Upper lobe of right lung (tissue), 1 donor: ENCODE measurements at places on chromosomes 11 and 22. TPM values are rescaled to one million over a fixed set of nuclear protein-coding genes. Genes with fewer than 3 reads are reported as not detected.

The NXPE2 gene
- not detected for total RNA-seq

The PYGM gene
- total RNA-seq = 2.0 TPM

The ARHGAP32 gene
- total RNA-seq = 25.7 TPM

The LIF gene
- total RNA-seq = 6.9 TPM

The IL17REL gene
- not detected for total RNA-seq

The MRPL49 gene
- 53.7 TPM for total RNA-seq

The MYBPC3 gene
- total RNA-seq = 0.96 TPM

The POLD4 gene
- 69.3 TPM for total RNA-seq

The OR5A1 gene
- total RNA-seq = not detected

The TTC38 gene
- 26.3 TPM for total RNA-seq

The CASP1 gene
- total RNA-seq = 106 TPM

The PTGDR2 gene
- 1.8 TPM for total RNA-seq

The SCUBE2 gene
- total RNA-seq = 9.9 TPM

The KCNK4 gene
- total RNA-seq = not detected

The TMEM191B gene
- total RNA-seq = 2.1 TPM

The ACR gene
- total RNA-seq = 4.5 TPM

The DLG2 gene
- 9.7 TPM for total RNA-seq

The OR6X1 gene
- not detected for total RNA-seq

The DDIAS gene
- total RNA-seq = 3.8 TPM

The CHEK2 gene
- 9.2 TPM for total RNA-seq

The OR1S2 gene
- total RNA-seq = not detected

The GTSE1 gene
- 0.43 TPM for total RNA-seq

The RAG2 gene
- total RNA-seq = not detected

The SOX10 gene
- not detected for total RNA-seq

The GAS2L1 gene
- total RNA-seq = 27.2 TPM

The TXNRD2 gene
- 40.7 TPM for total RNA-seq

The OSM gene
- total RNA-seq = 1.6 TPM

The SLC43A3 gene
- total RNA-seq = 117 TPM

The TTLL12 gene
- total RNA-seq = 20.5 TPM

The SLC22A8 gene
- not detected for total RNA-seq

The SLC6A5 gene
- not detected for total RNA-seq

The NRXN2 gene
- total RNA-seq = 0.72 TPM

The SNAP29 gene
- total RNA-seq = 24.3 TPM

The CNTF gene
- total RNA-seq = 1.2 TPM

The RIBC2 gene
- total RNA-seq = not detected

The UBQLNL gene
- total RNA-seq = 0.72 TPM

The EED gene
- 21.3 TPM for total RNA-seq

The FUT4 gene
- total RNA-seq = 6.0 TPM

The TBX1 gene
- total RNA-seq = 15.4 TPM

The SLC16A8 gene
- not detected for total RNA-seq

The HNRNPUL2 gene
- 43.1 TPM for total RNA-seq

The BCO2 gene
- total RNA-seq = 7.7 TPM

The SYCE3 gene
- not detected for total RNA-seq

The CHST1 gene
- 4.9 TPM for total RNA-seq

The IL18 gene
- 49.9 TPM for total RNA-seq

The RPL27A gene
- total RNA-seq = 835 TPM

The FAM227A gene
- 0.98 TPM for total RNA-seq

The MPEG1 gene
- total RNA-seq = 34.1 TPM

The CABP4 gene
- total RNA-seq = 3.2 TPM

The FOXRED2 gene
- 15.3 TPM for total RNA-seq

The HEPN1 gene
- not detected for total RNA-seq

The TPBGL gene
- 0.64 TPM for total RNA-seq

The USP28 gene
- total RNA-seq = 28.9 TPM

The EHF gene
- total RNA-seq = 36.4 TPM

The TSSK2 gene
- not detected for total RNA-seq

The B3GAT3 gene
- 40.1 TPM for total RNA-seq

The DDTL gene
- total RNA-seq = 2.5 TPM

The CCDC81 gene
- 0.38 TPM for total RNA-seq
